ENCODE measurements at places on chromosomes 7 and 10. TPM values are rescaled to one million over a fixed set of nuclear protein-coding genes. Genes with fewer than 3 reads are reported as not detected.
A peak's percentile ranks its signal among the peaks of the same experiment; 100 is the strongest.

AGFG2 gene
- total RNA-seq, result 112 TPM

DNA sequence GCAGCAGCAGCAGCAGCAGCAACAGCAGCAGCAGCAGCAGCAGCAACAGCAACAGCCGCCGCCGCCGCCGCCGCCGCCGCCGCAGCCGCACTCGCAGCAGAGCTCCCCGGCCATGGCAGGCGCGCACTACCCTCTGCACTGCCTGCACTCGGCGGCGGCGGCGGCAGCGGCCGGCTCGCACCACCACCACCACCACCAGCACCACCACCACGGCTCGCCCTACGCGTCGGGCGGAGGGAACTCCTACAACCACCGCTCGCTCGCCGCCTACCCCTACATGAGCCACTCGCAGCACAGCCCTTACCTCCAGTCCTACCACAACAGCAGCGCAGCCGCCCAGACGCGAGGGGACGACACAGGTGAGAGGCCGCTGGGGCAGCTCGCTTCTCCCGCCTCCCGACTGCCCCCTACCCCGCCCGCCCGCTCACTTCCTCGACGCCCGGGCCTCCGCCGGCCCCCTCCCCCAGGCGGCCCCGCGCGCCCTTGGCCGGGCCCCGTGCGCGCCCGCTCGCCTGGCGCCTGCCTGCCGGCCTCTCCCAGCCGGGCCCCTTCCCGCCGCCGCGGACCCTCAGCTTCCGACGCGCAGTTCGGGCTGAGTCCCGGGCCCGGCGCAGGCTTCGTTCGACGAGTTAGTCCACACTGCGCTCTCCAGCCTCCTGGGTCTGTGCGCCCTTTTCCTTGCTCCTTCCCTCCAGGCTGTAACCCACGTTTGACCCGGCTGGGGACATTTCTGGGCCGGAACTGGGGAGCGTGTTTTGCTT is 882 bp downstream of the DLX6 start:
- H3K36me3 ChIP-seq, result no peaks in the 10 kb centered on the region
- DNase-seq, result peak; percentile 73
- peak overlapping the region; percentile 34 for H3K27ac ChIP-seq
- H3K27me3 ChIP-seq, result peaks cover 80% of the 10 kb centered on the region
- peaks cover 8% of the 10 kb centered on the region for H3K4me1 ChIP-seq

- H3K4me3 ChIP-seq, result no peak overlapping the region
- no peaks in the 10 kb centered on the region for H3K27me3 ChIP-seq
- DNase-seq, result no peak
- no peaks in the 10 kb centered on the region for H3K4me1 ChIP-seq
- H3K36me3 ChIP-seq, result peaks cover 8% of the 10 kb centered on the region
Observed at GRCh38 chr7:133301444-133301843, 48.6 kb downstream of the EXOC4 start.

- no peaks in the 10 kb centered on the region for H3K4me1 ChIP-seq
- no peaks in the 10 kb centered on the region for H3K36me3 ChIP-seq
- DNase-seq, result no peak
- no peaks in the 10 kb centered on the region for H3K27me3 ChIP-seq
- H3K4me3 ChIP-seq, result no peak overlapping the region
Observed at GRCh38 chr7:130293521-130293920, 560 bp downstream of the CPA4 start.
